Breast epithelium (tissue), 4 donors: ENCODE measurements at places on chromosomes 13 and 19. TPM values are rescaled to one million over a fixed set of nuclear protein-coding genes. Genes with fewer than 3 reads are reported as not detected.

DNA sequence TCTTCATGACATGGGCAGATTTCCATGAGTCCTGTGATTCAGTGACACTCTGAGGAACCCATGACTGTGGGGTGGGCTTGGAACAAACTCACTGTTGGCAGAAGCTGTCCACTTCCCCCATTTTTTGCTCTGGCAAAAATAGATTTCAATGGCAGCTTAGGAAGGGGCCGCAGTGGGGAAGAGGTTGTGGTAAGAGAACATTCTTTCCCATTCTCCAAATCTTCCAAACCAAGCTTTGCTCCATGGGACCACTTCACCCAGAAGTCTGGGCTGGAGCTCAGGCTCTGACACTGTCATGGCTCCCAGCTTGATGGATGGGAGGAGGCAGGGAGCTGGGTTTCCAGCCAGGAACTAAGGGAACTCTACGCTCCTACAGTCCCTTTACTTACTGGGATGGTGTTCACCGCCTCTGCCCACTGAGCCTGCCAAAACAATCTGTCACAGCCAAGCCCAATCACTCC is 24.9 kb upstream of the MEDAG start:
- peak overlapping the region; percentile 87 for H3K27ac ChIP-seq
- H3K4me1 ChIP-seq = peaks cover 4% of the 10 kb centered on the region
- H3K27me3 ChIP-seq = no peaks in the 10 kb centered on the region
- H3K4me3 ChIP-seq = no peak overlapping the region
- no peak for DNase-seq

- H3K27ac ChIP-seq = no peak overlapping the region
- H3K36me3 ChIP-seq = no peaks in the 10 kb centered on the region
- DNase-seq = no peak
Measured at GRCh38 chr13:61833228-61833627, 417.6 kb upstream of the PCDH20 start.

- peak overlapping the region; percentile 70 for H3K4me3 ChIP-seq
- H3K27me3 ChIP-seq = peaks cover 46% of the 10 kb centered on the region
- no peak overlapping the region for H3K27ac ChIP-seq
- no peak for DNase-seq
- no peaks in the 10 kb centered on the region for H3K36me3 ChIP-seq
Measured at GRCh38 chr19:50659318-50660087, 10.3 kb downstream of the C19orf81 start.

Gene AKAP8L
- 122 TPM for total RNA-seq

GRCh38 chr13:24985107-24985506 is 110.8 kb upstream of the PABPC3 start:
- no peaks in the 10 kb centered on the region for H3K4me1 ChIP-seq
- no peak overlapping the region for H3K4me3 ChIP-seq
- peaks cover 22% of the 10 kb centered on the region for H3K27me3 ChIP-seq

- no peaks in the 10 kb centered on the region for H3K27me3 ChIP-seq
- H3K27ac ChIP-seq = peak overlapping the region; percentile 76
- H3K4me3 ChIP-seq = no peak overlapping the region
- peaks cover 4% of the 10 kb centered on the region for H3K4me1 ChIP-seq
- DNase-seq = no peak
- no peaks in the 10 kb centered on the region for H3K36me3 ChIP-seq
Measured at GRCh38 chr19:46927893-46928292, 67.1 kb downstream of the ARHGAP35 start.

DNA sequence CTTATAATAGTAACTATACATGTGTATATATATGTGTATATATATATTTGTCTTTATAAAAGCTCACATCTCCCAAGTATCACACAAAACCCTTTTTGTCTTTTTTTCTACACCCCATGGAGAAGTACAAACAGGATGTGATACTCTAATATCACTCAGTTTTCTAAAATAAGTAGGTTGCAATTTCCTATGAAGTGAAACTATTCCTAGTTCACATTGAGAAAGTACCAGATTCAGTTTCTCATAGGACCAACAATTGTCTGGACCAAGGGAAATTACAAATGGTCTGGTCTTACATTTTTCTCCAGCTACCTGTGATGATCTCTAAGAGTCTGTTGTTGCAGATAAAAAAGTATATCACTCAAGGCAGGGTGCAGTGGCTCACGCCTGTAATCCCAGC is 17.9 kb upstream of the LILRB1 start:
- no peak overlapping the region for H3K27ac ChIP-seq
- no peaks in the 10 kb centered on the region for H3K4me1 ChIP-seq
- DNase-seq = no peak

DNA sequence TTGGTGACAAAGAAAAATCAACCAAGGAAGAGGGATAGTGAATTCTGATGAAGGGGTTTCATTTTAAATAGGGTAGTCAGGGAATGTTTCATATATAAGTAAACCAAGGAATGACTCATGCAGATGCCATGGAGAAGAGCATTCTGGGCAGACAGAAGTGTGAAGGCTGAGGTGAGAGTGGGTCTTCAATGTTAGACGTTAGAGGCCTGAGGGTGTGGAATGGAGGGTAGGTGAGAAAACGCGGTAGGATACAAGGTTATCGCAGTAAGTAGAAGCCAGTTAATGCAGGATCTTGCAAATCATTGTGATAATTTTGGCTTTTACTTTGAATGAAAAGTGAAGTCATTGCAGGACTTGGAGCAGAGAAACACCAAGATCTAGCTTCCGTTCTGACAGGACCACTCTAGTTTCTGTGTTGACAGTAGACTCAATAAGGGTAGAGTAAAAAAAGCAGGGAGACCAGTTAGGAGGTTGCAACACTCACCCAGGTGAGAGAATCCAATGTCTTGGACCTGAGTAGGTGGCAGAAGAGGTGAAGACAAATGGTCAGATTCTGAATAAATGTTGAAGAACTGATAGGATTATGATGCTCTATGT is 225.2 kb upstream of the TMTC4 start:
- no peak overlapping the region for H3K27ac ChIP-seq
- H3K36me3 ChIP-seq = no peaks in the 10 kb centered on the region
- no peak for DNase-seq
- H3K4me3 ChIP-seq = no peak overlapping the region
- no peaks in the 10 kb centered on the region for H3K27me3 ChIP-seq
- no peaks in the 10 kb centered on the region for H3K4me1 ChIP-seq

DNA sequence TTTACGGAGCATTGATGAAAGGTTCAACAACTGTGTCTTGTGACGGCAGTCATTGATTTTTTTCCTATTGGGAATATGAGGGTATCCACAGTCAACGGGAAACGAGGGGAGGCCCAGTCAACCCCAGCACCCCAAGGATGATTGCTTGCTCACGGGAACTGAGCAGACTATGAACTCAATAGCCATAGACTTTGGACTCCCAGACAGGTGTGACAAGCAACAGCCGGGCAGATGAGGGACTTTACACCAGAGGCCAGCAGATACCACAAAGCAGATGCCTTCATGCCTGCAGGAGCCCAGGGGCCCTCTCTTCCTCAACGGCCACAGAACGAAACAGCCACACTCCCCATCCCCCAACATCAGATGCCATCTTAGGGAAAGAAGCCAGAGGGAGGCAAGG is 80.3 kb upstream of the FLT1 start:
- no peaks in the 10 kb centered on the region for H3K4me1 ChIP-seq
- H3K27ac ChIP-seq = no peak overlapping the region

DNA sequence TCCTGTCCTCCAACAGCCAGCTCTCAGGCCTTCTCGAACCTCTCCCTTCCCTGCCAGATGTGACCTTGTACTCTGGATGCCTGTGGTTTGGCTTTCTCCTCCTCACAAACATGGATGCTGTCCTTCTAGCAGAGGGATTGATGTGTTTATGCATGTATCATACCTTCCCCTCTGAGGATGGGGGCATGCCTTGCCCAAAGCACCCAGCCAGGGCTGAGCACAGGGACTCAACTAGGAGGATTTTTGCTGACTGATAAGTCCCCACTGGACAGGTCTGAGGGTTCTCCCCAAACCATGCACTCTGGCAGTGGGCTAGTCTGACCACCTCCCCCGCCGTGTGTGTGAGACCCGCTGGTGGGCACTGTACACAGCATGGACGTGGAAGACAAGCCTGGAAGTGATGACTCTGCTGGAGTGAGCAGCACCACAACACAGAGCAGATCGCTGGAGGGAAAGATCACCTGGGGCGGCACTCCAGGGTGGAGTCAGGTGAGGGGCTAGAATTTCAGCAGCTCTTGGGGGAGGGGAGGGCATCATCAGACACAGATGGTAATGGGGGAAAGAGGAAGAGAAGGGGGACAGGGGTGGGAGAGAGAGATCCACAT is 360.3 kb upstream of the ZNF507 start:
- no peaks in the 10 kb centered on the region for H3K4me1 ChIP-seq
- H3K4me3 ChIP-seq = no peak overlapping the region
- H3K27ac ChIP-seq = no peak overlapping the region
- no peak for DNase-seq
- H3K36me3 ChIP-seq = no peaks in the 10 kb centered on the region

DNA sequence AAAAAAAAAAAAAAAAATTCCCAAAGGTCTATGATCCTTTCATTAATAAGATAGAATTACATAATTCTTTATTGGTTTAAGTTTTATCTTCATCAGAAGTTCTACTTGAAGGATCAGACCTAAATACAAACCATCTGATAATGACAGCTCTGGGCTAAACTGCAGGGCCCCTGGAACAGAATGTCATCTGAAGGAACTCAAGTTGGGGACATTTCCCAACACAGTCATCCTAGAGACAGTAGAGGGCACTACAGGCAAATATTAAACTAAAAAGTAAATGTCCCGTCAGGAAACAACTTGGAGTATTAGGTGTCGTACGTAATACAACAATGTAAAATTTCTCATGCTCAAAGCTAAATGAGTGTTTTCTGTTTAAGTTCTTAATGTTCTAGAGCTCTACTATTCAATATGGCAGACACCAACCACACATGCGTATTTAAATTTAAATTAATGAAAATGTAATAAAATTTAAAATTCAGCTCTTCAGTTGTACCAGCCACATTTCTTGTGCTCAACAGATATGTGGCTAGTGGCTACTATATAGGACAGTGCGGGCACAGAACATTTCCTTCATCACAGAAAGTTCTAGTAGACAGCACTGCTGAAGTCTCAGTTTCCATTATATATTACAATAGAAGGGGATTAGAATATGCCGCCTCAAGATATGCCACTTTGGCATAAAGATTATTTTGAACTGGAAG is 21.8 kb upstream of the NAXD start:
- no peaks in the 10 kb centered on the region for H3K36me3 ChIP-seq
- H3K27ac ChIP-seq = no peak overlapping the region
- DNase-seq = no peak

Gene LGI4
- total RNA-seq = 4.3 TPM

Gene SIGLEC9
- 7.0 TPM for total RNA-seq

DNA sequence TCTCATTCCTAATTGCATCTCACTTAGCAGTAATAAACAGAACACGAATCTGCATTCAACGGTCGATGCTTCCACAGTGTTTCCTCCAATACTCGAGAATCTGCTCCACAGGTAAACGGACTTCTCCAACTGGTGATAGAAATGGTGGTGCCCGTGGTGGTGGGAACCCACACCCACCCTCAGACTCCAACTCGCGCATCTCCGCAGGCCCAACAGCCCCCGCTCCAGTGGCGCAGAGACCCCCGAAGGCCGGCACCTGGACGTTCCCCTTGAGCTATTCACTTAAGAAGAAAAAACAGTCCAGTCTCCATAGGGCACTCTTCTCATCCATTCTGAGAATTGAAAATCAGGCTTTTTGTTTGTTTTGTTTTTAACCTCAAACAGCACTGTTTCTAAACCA is 13.8 kb upstream of the RASA3 start:
- H3K36me3 ChIP-seq = no peaks in the 10 kb centered on the region
- no peak overlapping the region for H3K27ac ChIP-seq
- H3K4me3 ChIP-seq = no peak overlapping the region
- DNase-seq = no peak
- peaks cover 1% of the 10 kb centered on the region for H3K4me1 ChIP-seq

Gene CYP2S1
- total RNA-seq = 2.0 TPM

- no peaks in the 10 kb centered on the region for H3K36me3 ChIP-seq
- DNase-seq = no peak
- H3K27me3 ChIP-seq = no peaks in the 10 kb centered on the region
- no peaks in the 10 kb centered on the region for H3K4me1 ChIP-seq
Measured at GRCh38 chr13:37665420-37665819, 66.9 kb upstream of the POSTN start.

DNA sequence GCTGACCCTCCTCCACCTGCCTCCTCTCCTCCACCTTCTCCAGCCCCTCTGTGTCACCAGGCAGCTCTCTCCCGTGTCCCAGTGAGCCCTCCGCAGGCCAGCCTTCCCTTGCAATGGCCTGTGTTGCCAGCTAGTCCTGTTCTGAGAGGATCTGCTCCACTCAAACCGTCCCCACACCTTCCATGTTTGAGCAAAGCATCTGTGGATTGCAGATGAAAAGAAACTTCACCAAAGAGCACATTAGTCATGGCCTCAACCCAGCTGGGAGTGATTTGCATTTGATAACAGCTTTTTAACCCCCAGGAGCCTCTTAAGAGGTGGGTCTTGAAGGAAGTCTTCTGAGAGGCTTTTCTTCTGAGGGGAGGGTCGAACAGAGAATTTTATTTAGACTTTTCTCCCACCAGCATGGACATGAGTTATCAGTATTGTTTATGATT is 72.8 kb downstream of the COL4A2 start:
- peaks cover 5% of the 10 kb centered on the region for H3K4me1 ChIP-seq
- no peak overlapping the region for H3K27ac ChIP-seq
- no peaks in the 10 kb centered on the region for H3K27me3 ChIP-seq
- no peaks in the 10 kb centered on the region for H3K36me3 ChIP-seq
- H3K4me3 ChIP-seq = no peak overlapping the region
- no peak for DNase-seq

DNA sequence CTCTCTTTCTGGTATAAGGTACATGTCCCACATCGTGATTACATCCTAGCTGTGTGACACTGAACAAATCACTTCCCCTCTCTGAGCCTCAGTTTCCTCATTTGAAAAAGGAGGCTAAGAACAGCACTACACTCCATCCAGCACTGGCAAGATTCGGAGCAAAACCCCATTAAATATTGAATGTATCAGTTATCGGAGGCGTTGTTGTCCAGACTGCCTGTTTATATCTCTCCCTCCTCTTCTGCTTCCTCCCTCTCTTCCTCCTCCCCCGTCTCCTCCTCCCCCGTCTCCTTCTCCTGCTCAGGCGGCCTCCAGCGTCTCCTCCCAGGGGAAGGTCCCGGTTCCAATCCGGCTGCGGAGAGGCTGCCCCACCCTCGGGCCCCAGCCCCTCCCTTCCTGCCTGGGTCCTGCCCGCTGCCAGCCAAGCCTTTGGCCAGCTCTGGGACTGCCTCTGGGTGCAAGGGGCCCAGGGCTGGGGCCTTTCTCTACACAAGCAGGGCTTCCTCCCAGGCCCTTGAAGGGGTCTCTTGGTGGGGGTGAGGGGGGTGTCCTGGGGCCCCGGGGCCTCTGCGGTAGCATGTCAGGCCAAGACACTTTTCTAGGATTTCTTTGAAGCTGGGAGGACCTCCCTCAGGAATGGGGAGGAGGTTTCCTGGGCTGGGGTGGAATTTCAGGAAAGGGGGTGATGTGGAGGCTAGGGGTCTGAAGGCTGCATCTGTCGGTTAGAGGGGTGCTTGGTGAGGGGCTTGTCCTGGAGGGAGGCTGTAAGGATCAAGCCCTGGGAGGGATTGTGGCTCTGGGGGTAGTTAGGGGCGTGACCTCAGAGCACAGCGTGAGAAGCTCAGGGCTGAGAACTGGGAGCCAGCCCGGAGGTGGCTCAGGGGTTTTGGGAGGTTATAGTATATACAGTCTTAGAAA is 1.9 kb downstream of the RRAS start:
- H3K27me3 ChIP-seq = no peaks in the 10 kb centered on the region
- H3K4me3 ChIP-seq = peak overlapping the region; percentile 98
- DNase-seq = peak; percentile 55
- H3K36me3 ChIP-seq = no peaks in the 10 kb centered on the region
- H3K27ac ChIP-seq = peak overlapping the region; percentile 100
